Stimulated activated CD4-positive, alpha-beta T cell treated with anti-CD3 and anti-CD28 coated beads, Interleukin-4, amount 100 ng/mL, for 48 hours (primary cell): ENCODE measurements at places on chromosomes 1 and 21.

DNA sequence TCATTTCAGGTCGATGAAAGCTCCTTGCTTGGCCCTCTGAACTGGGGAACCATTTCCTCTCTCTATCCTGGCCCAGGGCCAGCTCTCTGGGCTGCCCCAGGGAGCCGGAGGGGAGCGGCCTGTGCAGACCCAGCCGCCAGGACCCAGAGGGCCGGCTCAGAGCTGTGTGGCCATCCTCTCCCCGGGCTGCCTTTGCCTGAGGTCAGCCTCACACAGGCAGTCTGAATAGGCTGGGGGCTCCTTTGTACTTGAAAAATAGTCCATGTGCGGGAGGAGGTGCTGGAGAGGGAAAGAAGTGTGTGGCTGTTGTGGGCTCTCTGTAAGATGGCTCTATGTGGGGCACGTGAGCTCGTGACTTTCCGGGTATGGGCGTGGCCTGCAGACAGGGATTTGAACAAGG is 275.1 kb upstream of the VAMP3 start:
- no peak for DNase-seq

- no peak for DNase-seq
These were observed 10.5 kb downstream of the FOXJ3 start for GRCh38 chr1:42324398-42325013.

- DNase-seq, result no peak
These were observed 30.3 kb upstream of the TMEM125 start for GRCh38 chr1:43239484-43239883.

DNA sequence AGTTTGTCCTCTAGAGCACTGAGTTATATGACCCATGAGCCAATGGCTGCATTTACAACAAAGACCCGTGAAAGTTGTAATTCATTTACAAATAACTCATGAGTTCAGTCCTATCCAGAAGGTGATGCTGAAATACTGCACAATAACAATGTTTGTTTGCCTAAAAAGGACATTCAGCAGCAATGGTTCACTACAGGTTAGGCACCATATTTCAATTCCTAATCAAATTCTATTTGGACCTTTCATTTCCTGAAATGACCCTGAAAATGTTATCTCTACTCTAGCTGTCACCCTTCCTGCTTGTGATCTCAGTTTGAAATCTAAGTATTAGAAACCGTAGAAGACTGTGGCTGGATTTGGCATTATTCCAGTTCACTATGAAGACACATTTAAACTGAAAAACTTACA is 191.2 kb upstream of the SAMSN1 start:
- DNase-seq, result no peak

GRCh38 chr1:61270107-61270506 is 187.7 kb downstream of the NFIA start:
- DNase-seq, result no peak

DNA sequence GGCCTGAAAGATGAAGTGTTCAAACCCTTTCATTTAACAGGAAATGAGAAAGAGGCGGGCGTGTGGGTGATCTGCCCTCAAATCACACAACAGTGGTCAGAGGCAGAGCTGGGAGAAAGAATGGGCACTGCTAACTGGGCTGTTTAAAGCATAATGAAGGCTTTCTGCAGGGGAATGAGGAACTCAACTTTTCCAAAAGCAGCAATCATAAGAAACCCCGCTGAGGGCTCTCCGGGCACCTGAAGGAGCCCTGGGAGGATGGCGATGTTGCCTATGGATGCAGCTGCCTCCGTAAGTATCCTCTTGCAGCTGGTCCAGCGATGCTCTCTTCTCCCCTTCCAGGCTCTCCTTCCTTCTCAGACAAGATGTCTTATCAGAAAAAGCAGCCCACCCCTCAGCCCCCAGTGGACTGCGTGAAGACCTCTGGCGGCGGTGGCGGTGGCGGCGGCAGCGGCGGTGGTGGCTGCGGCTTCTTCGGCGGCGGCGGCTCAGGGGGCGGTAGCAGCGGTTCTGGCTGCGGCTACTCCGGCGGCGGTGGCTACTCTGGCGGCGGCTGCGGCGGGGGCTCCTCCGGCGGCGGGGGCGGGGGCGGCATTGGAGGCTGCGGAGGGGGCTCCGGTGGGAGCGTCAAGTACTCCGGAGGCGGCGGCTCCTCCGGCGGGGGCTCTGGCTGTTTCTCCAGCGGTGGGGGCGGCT is 1.2 kb downstream of the LORICRIN start:
- peak; percentile 3 for DNase-seq

DNA sequence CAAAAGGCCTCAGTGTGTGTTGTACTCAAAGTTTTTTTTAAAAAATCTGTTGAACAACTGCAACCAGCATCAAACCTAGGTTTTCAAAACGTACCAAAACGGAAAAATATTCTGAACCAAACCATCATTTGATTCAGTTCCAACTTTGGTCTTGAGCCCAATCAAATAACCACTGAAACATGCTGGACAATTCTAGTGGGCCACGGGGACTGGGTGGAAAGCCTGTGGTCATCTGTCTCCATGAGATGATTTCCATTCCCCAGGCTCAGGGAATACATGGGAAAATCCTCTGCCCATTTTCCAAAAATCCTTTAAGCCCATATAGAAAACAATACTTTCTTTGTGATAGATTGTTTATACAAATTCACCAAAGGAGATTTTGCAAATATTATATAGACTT is 22.5 kb downstream of the ITPKB start:
- no peak for DNase-seq

- DNase-seq, result no peak
These were observed 1.5 kb downstream of the CNST start for GRCh38 chr1:246567646-246568235.

DNA sequence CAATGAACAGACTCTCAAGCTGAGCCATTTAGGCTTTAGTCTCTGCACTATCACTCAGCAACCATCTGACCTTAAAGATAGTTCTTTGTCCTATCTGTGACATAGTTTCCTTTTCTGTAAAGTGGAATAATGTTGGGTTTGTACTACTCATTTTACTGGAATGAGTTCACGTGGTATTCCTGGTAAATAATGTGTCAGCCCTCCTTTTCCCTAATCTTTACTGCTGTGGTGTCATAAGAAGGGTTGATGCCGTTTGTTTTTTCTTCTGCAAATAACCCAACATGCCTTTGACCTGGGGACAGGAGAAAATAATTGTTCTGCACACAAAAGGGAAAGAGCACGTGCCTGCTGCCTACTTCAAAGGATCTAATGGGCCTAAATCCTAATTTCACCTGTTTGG is 297.8 kb downstream of the BRINP3 start:
- no peak for DNase-seq

DNA sequence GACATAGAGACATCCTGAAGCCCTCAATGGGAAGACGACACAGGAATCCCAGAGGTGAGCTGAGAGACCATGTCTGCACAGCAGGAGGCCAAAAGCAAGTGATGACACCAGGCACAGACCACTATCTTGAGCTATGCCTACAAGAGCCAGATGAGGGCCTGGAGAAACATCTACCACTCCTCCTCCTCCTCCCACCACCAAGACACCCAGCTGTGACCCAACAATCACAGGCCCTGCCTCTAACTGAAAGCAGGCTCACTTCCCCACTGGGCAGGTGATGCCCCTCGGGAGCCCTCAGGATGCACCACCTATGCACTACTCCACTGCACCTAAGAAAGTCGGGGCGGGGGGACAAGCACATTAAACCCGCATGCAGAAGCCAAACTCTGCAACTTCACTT is 16.5 kb downstream of the TADA1 start:
- no peak for DNase-seq

DNA sequence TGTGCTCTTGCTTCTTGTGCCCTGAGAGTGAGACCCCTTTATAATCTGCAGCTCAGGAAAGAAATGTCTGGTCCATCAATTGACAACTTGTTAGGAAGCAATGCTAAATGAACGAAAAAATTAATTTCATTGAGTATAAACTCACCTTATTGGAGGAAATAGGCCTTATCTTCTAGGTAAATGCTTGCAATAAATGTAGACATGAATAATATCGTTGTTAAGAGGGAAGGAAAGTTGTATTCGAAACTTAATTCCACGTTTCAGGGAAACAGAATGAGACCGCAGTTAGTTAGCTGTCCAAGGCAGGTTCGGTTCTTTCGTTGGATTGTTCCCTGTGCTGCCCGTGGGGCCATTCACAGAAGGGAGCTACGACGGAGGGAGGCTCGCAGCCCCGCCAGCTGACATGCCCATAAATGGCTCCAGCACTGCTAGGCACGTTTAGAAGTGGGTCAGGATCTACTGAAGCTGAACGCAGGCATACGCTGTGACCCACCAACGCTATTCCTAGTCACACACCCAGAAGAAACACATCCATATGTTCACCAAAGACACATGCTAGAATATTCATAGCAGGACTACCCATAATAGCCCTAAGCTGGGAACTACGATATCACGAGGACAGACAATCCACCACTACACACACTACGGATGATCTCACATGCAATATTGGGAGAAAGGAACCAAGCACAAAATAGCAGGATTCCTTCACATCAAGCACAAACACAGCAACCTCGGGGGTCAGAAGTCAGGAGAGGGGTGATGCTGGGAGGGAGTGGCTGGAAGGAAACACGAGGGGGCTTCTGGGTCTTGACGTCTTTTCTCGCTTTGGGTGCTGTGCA is 56.2 kb upstream of the LBR start:
- DNase-seq, result no peak

DNA sequence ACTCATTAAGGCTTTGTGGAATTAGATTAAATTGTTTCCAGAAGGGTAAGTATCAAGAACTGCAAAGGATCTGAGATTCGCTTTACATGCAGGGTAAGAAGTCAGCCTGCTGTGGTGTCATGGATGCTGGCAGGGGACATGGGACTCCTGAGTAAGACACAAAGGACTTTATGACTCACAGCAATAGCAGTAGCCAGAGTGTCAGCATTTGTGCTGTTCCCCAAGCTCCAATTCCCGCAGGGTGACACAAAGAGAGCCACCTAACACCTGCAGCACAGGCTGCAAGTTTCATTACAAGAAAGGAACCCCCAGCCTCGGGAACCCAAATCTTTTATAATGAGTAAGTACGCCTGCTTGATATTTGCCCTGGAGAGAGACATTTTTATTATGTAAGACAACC is 298.1 kb upstream of the POU3F1 start:
- no peak for DNase-seq

- DNase-seq, result no peak
These were observed 316.0 kb upstream of the ADGRL4 start for GRCh38 chr1:79322511-79323027.

DNA sequence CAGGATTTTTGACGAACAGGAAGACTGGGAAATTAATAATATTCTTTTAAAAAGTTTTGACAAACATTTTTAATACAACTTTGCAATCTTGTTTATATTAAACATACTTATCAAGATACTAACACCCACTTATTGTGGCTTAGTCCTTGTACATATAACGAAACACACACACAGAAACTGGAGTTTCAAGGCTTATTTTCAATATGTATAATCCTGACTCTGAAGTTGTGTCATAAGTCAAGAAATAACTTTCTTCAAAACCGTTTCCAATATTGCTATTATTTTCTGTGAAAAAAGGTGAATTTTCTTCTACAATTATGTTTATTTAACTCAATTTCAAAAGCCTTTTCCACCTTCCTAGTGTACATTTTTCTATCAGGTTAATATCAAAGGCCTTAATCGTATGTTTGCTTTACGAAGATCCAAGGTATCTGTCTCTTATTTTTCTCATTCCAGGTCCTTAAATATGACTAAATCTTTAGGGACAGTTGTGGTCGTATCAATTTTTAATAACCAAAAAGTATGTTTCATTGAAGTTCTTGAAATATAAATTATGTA is 1.8 kb downstream of the CDKN2C start:
- DNase-seq, result no peak

GRCh38 chr1:226498640-226499008 is 49.9 kb upstream of the STUM start:
- DNase-seq, result no peak

GRCh38 chr1:48773133-48773532 is 3.6 kb downstream of the BEND5 start:
- DNase-seq, result no peak

DNA sequence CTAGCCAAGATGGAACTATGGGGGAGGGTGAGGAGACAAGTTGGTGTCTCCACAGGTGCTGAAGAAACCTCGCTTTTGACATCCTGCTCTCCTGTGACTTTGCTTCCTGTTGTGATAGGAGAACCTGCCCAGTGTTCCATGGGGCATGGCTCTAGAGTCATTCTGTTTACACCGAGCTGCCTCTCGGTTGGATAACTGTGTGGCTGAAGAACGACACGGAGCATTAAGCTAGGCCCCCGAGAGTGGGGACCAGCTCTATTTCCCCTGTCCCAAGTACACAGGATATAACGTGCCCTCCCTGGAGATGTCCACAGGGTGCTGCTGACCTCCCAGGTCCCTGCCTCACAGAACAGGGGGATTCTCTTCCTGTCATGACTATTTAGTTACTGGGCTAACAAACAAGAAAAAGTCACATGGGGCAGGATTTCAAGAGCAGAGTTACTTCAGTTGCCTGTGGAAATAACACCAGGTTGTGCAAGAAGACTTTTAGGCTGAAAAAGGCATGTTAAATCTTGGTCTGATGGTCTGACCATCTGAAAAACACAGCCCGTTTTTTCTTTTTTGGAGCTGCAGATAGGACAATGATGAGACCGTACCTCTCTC is 29.4 kb upstream of the PPP2R5A start:
- no peak for DNase-seq

- no peak for DNase-seq
These were observed 53.1 kb downstream of the HNRNPR start for GRCh38 chr1:23290836-23291565.

- DNase-seq, result no peak
These were observed 364.2 kb upstream of the ZP4 start for GRCh38 chr1:238254935-238255334.

DNA sequence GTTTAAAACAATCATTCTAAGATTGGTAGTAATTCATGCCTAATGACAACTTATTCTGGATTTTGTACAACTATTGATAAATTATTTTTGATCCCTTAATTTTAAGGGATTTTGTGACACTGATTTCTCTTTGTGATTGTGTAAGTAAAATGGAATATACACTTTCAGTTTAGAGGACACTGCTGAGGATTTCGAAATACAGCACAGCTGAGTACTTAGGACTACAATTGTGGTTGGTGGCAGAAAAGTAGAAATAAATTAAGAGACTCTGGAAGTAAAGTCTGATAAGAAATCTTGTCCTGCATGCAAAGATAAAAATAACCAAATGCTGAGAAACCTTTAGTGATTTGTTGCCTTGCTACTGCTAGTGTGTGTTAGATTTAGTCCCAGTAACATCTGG is 40.0 kb downstream of the TYW3 start:
- DNase-seq, result no peak

DNA sequence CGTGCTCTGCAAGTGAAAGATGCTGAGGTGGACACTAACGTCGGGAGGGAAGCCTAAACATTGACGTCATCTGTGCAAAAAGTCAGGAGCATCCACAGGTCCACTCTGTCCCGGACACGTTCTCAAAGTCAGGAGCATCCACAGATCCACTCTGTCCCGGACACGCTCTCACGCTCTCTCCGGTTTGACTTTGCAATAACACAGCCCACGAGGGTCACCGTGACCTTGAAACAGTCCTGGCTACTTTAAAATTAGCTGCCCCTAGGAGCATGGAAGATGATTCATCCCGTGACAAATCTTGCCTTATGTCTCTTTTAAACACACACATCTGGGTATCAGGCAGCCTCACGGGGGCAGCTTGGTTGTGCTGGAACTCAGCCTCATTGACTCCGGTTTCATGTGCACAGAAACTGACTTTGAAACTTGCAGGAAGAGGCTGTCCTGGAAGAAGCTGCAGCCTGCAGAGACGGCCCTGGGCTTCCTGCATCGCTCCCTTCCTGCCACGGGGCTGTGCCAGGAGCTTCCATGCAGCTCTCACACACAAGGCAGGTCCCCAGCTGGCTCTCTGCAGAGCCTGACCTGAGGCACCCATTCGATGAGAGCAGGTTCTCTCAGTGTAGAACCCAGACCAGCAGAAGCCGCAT is 18.1 kb upstream of the COL18A1 start:
- no peak for DNase-seq

GRCh38 chr1:181479137-181479745 is 4.1 kb upstream of the CACNA1E start:
- no peak for DNase-seq
